Adipocyte (in vitro differentiated cells): ENCODE measurements at places on chromosomes 6 and 20.

GRCh38 chr6:113994934-113995342 is 24.0 kb upstream of the HDAC2 start:
- DNase-seq: peak; percentile 90

DNA sequence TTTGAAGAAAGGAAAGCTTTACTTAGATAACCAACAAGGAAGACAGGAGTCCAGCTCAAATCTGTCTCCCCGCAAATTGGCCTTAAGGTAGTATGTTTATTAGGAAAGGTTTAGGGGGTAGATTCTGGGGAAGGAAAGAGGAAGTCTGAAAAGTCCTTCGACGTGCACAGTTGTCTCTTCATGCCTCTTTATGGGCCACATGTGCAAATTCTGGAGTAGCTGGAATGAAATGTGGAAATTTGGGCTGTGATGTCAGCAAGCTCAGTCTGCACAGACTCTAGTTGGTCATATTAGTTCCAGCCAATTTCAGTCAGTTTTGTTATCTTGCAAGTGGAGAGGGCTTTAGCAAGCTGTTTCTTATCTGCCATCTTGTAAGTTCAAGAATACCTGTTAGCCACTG is 50.1 kb downstream of the NUP153 start:
- DNase-seq: no peak

DNA sequence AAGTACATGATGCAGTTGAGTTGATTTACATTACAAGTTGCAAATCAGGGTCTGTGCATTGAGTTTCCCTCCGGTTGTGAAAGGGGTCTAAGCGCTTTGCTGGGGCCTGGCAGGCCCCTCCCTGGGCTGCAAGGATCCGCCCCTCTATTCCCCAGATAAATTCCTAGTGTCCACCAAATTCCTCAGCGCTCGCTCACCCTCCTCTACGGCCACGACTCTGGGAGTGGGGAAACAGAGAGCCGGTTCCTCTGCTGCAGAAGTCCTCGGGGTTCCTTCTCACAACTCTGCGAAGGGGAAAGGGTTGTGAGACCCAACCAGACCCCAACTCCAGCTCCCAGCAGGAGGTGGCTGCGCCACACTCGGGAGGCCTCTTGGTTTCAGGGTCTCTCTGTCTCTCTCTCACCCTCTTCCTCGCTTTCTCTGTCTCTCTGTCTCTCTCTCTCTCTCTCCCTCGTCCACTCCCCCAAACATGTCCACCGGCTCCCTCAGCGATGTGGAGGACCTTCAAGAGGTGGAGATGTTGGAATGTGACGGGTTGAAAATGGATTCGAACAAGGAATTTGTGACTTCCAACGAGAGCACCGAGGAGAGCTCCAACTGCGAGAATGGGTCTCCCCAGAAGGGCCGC is at the start of gene TCF21:
TCF21 (plus strand) TSS at position 185 of the 628 bp plus-strand sequence; CDS start at position 470, 285 bp downstream.
- peak; percentile 90 for DNase-seq

DNA sequence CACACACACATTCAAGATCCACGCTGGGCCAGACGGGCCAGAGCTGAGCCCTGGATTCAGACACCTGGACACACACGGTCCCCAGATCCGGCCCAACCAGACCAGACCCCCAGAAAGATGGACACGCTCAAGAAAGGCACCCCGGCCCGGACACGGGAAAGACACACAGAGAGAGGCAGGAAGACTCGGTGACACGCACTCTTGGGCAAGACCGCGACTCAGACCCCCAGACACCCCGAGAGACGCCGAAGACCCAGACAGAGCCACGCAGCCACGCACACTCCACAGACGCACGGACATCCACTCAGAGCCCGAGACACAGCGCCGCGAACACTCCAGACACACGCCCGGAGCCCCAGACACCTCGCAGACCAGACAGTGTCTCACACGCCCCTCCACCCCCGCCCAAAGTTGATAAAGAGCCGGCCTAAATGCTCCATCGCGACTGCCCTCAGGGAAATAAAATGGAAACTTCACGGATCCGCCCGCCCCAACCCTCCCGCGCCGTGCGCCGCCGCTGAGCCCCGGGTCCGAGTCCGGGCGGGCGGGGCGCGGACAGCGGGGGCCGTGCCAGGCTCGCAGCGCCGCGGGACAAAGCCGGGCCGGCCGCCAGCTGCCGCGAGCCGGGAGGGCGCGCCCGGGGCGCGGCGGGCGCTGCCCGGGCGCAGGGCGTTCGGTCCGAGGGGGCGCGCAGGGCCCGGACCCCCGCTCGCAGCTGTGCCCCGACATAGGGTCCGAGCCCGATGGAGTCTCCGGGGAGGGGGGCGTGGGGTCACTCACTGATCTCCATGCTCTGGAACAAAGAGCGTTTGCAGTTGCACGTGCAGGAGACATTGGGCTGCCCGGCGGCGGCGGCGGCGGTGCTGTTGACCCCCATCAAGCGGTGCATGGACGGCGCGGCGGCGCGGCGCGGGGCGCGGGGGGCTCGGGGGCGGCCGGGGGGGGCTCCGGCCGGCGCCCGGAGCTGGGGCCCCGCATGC is 831 bp downstream of the PMEPA1 start:
- peak; percentile 78 for DNase-seq

GRCh38 chr6:147660334-147661311 is 152.1 kb downstream of the SAMD5 start:
- DNase-seq: no peak

GRCh38 chr20:40953856-40954255 is 74.8 kb upstream of the TOP1 start:
- no peak for DNase-seq

GRCh38 chr20:32494483-32495216 is 90.5 kb downstream of the NOL4L start:
- DNase-seq: no peak

GRCh38 chr6:83511901-83512681 is at the start of gene PRSS35:
Gene PRSS35 (plus strand): TSS chr6:83512534. CDS start chr6:83523442, 10,908 bp downstream.
- DNase-seq: peak; percentile 80

- DNase-seq: no peak
These were observed 1383.8 kb upstream of the MAP3K7 start for GRCh38 chr6:91970700-91971099.

DNA sequence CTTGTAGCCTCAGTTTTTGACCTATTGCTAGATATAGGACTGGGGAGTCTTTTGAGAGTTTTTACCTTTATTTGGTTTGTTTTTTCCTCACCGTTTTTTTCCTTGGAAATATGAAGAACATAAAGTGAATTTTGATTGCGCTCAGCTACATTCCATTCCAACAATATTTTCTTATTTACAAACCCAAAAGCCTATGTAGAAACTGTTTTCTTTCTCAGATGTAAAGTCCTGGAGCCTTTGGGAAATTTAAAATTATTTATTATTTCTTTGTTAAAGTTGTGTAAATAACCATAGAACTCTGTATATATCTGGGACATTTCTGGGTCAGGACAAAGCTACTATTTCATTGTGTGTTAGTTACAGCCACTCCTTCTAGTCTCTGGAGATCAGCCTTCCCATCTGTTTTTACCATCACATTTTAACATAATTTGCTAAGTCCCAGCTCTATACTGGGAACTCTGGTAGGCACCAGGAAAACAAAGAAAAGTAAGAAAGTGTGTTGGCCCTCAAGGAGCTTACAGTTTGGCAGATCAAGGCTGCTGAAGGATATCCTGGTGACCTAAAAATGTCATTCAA is 68.8 kb downstream of the JAG1 start:
- peak; percentile 47 for DNase-seq

DNA sequence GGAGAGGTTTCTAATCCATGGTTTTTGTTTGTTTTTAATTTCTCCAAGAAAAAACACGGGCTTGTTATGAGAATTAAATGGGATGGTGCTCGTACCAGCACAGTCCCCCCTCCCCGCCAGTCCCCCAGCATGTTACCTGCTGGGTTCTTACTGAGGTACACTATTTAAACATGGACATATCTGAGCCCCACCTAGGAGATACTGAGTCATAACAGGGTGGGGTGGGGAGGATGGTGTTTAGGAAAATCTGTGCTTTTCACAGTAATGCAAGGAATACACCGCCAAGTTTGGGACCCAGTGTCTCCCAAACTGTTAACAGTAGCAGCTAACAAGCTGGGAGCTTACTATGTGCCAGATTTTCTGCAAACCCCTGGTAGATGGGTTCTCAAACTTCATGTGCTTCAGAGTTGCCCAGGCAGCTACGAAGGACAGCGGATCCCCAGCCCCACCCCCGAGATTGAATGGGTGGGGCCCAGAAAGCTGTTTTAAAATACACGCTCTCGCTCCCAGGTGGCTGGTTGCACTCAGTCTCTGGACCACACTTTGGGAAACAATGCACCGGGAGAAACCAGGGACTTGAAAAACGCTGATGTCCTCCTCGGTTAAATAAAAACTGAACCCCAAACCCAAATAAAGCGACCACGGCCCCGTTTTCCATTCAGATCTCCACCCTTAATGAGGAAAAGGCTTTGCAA is 995 bp downstream of the ZFP64 start:
- DNase-seq: peak; percentile 71

- DNase-seq: no peak
These were observed 66.5 kb downstream of the LRFN2 start for GRCh38 chr6:40520678-40521077.

GRCh38 chr6:63347599-63347998 is 27.8 kb upstream of the LGSN start:
- peak; percentile 44 for DNase-seq

- DNase-seq: peak; percentile 50
These were observed 9.2 kb upstream of the C6orf141 start for GRCh38 chr6:49541210-49541724.

GRCh38 chr6:105810105-105810921 is 275.8 kb upstream of the PRDM1 start:
- DNase-seq: peak; percentile 91

DNA sequence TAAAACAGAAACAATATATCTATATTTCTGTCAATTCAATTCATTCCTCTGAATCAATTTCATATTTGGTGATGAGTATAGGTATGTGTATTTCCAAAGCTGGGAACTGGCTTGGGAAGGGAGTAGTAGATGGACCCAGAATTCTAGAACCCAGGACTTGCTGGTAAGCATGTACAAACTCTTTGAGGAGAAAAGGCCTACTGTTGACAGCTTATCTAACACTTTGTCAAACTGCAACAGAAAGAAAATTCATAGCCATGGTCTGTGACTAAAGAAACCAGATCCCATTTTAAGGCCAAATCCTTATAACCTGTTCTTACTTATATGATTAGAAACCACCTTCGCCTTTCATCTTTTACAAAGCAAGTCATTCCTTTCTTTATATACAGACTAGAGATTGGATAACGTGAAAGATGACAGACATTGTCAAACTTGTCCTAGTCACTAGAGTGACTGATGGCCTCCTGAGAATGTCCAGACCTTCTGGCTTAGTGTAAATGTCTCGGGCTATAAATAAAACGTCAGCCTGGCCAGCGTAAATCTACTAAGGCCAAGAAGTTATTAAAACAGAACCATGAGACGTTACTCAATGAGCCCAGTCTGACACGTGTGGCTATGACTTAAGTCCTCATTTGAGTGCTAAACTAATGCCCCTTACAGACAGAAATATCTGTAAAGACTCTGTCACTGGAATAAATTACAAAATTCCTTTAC is 152.3 kb downstream of the ALDH8A1 start:
- DNase-seq: no peak

GRCh38 chr6:80363501-80364122 is 257.1 kb downstream of the BCKDHB start:
- DNase-seq: peak; percentile 61

- DNase-seq: no peak
These were observed 21.6 kb downstream of the KIF16B start for GRCh38 chr20:16551607-16552006.

GRCh38 chr6:84588697-84589080 is 175.7 kb downstream of the TBX18 start:
- DNase-seq: no peak

DNA sequence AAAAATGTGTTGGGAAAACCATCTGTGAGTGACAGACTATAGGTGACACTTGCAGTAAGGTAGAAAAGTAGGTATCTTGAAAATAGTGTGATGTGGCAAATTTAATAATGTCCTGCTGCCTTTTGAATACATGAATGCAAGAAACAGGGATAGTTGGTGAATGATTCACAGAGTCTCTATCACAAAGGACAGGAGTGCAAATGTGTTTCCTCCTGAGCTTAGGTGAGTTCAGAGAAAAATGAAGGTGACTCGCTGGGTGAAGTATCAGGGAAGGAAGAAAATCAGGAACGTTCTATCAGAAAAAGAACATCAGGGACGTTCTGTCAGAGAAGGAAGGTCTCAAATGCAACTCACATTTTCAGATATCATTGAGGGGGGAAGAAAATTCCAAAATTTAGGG is 557.8 kb upstream of the SLC35B3 start:
- no peak for DNase-seq

DNA sequence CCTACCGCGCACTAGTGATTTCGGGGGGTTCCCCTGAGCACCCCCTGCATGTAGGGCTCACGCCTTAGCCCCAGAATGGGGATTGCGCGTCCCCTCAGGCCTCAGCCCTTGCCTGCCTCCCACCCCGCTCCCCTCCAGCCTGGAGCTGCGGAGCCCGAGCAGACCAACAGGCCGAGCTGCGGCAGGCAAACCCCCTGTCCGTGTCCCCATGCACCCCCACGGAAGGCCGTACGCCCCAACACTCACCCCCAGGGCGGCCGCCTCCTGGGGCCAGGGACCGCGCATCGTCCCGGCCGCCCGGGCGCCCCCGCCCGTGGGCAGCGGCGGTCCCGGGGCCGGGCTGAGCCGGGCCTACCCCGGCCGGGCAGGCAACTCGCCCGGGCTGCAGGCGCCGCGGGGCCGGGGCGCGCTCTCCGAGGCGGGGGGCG is 1.2 kb upstream of the KCNB1 start:
- DNase-seq: no peak

GRCh38 chr6:116205281-116205680 is 48.6 kb downstream of the TSPYL4 start:
- no peak for DNase-seq

DNA sequence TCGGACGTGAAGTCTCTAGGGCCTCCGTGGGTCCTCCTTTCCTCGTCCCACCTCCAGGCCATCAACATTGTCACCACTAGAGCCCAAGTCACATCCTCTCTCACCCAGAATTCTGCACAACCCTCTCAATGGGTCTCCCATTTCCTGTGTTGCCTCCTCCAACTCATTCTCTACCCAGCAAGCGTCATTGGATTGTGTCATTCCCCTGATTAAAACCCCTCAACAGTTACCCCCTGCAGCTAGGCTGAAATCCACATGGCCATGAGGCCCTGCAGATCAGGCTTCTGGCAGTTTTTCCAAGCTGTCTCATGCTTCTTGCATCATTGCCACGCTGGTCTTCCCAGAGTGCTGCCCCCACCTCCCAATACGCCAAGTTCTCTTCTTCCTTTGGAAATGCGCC is 12.9 kb upstream of the FAM210B start:
- DNase-seq: no peak

GRCh38 chr20:13009682-13010406 is 1.1 kb downstream of the SPTLC3 start:
- DNase-seq: peak; percentile 88

GRCh38 chr6:19811397-19812079 is 25.6 kb upstream of the ID4 start:
- DNase-seq: no peak

GRCh38 chr6:54463354-54464024 is 155.2 kb downstream of the TINAG start:
- DNase-seq: no peak
